Skeletal muscle cell (primary cell): ENCODE measurements at places on chromosomes 5 and 9.

GRCh38 chr9:38294220-38294960, 98.1 kb upstream of the ALDH1B1 start:
- no peak for DNase-seq

DNA sequence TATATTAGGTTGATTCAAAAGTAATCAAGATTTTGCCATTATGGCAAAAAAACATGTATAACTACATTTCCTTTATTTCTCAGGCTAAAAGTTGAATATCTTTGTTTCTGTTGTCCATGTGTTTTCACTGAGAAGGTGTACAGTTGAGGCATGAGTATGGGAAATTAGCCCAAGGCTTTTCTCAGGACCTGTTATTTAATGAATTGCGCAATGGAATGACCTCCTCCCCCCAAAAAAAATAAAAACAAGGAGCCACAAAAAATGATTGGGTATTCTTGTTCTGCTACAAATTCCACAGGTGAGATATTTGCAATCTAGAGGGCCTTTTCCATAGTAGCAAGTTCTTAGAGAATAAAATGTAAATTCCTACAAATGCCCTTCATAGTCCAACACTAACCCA, 186.8 kb downstream of the TRPM3 start:
- DNase-seq, result no peak

DNA sequence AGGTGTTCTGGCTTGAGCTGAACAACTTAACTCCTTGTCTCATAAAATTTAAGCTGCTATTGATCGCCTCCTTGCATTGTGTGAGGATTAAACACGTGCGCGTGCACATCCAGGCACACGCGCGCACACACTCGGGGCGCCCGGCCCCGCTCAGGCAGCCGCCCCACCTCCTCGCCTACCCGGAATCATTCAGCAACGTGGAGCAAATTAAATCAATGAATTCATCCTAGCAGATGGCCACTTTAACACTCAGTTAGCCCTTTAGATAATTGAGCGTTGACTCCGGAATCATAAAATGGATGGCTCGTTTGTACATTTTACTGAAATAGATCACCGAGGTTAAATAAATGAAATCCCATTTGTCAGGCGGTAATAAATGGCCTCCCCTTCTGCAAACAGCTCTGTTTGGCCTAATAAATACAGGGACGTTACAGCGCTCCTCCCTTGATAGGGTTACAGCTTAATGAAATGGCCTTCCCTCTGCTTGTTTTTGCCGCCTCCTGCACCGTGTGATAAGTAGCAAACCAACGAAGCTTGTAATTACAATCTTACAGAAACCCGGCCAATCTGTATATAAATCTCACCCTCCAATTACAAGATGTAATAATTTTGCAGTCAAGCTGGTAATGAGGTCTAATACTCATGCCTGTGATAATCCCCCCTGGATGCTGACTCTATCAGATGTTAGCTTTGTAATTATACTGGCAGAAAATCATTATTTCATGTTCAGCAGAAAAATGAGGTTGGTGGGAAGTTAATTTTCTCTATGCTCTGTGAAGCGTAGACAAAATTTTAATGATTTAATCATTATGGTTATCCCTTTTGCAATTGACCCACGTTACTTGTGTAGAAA, 229.7 kb upstream of the IRX4 start:
- no peak for DNase-seq

GRCh38 chr9:13755551-13755950, 476.1 kb upstream of the MPDZ start:
- DNase-seq, result no peak

DNA sequence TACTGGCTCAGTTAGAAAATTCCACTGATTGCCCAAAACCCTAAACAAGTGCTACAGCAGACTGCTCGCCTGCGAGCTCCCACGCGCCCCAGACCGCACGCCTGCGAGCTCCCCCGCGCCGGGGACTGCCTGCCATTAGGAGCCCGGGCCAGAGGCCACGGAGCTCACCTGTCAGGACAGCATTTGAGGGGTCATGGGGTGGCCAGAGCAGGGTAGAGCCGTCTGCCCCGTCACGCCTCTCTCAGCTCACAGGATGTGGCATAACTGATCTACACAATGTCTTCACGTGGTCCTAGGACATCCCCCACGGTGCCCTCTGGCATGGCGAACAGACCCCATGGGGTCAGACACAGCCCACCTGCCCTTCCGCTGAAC, 29.1 kb upstream of the LRRC14B start:
- no peak for DNase-seq

GRCh38 chr9:72534931-72535330, 13.5 kb downstream of the TMC1 start:
- DNase-seq, result no peak

- DNase-seq, result no peak
Measured at GRCh38 chr9:127817881-127818434, 15.3 kb downstream of the FPGS start.

- no peak for DNase-seq
Measured at GRCh38 chr9:97636903-97637302, 3.3 kb downstream of the NCBP1 start.

DNA sequence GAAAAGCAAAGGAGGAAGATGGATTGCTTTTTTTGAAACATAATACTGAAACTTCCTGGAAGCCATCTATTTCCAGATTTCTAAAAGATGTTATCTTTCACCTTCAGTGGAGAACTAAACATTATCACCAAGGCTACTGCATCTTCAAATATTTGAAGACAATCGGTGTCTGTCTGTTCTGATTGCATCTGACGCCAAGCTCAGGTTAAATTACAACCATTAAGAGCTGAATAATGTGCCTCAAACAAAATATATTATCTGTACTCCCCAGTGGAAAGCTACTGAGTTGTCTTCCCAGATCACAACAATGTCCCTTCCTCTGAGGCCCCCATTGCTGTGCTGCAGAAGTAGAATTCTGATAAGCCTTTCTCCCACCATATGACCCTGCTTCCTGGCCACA, 342.3 kb downstream of the PLK2 start:
- no peak for DNase-seq

DNA sequence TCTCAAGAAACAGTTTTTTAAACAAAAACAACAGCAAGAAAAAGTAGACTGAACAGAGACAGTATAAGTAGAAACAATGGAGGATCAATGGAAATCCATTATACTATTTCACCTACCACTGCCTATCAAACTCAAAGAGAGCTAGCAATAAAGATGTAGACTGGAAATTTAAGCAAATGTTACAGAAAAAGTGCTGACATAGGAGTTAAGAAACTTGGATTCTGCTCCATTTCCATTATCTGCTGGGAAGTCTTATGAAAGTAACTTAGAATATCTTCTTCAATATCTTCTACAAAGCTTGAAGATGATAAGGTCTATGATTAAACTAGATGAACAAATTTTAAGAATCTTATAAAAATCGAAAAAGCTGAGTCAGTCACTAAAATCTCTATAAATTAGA, 1469.8 kb upstream of the C9orf72 start:
- no peak for DNase-seq

DNA sequence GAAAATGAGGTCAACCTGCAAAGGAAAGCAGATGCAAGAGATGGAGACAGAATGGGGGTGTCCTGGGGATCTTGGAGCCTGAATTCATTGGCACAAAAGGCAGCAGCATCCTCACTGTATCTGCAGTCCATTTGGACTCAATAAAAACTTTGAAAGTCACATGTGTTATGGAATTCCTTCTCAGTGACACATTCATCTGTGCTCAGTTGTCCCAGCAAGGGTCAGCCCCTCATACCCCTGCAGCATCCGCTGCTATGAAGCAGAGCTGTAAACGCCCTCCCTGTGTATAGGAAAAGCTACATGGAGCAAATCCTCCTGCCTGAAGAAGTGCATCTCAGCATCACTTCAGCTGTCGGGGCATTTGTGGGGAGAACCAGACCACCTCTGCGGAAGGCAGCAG, 14.5 kb upstream of the RARS1 start:
- no peak for DNase-seq
